ENCODE measurements at places on chromosomes 12 and 14. TPM values are rescaled to one million over a fixed set of nuclear protein-coding genes. Genes with fewer than 3 reads are reported as not detected.

DNA sequence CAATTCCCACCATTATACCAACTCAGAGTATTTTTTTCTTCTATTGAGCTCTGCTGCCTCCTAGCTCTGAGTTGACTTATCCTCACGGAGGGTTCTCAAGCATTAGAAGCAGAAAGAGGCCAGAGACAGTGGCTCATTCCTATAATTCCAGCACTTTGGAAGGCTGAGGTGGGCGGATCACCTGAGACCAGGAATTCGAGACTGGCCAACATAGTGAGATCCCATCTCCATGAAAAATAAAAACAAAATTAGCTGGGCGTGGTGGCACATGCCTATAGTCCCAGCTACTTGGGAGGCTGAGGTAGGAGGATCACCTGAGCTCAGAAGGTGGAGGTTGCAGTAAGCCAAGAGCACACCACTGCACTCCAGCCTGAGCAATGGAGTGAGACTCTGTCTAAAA lies 21.0 kb downstream of the HPD start:
- no peaks in the 10 kb centered on the region for H3K27me3 ChIP-seq
- no peaks in the 10 kb centered on the region for H3K36me3 ChIP-seq
- DNase-seq, result no peak

- no peak overlapping the region for H3K27ac ChIP-seq
- H3K36me3 ChIP-seq, result no peaks in the 10 kb centered on the region
These were observed 173.5 kb upstream of the DYRK2 start for GRCh38 chr12:67474934-67475620.

DNA sequence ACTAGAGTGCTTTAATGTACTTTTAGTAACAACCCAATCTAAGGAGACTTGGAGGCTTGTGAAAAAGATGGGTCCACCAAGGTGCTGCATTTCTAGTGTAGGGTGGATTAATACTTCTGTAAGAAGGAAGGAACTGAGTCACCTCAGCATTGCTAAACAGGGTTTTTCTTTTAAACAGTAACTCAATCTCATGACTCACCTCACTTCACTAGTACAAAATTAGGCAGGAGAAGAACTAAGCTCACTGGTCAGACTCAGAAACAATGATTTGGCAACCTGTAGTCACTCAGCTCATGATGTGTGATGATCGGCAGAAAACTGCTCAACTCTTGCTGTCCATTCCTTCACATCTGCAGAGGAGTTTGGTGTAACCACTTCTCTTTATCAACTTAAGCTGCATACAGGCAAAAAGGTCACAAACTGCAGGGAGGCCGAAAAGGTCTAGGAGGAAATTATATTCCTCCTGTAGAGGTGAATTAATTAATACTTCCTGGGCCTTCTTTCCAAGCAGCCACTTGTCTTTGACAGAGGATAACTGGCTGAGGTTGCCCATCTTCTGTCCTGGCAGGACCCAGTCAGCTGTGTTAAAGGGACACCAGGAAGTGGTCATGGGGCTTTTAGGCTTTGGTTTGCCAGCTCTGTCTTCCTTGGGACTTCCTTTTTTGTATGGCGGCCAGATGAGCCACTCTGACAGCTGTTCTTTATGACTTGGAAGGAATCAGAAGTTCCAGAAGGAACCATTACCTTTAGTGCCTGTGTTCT lies 466.9 kb downstream of the FUT8 start:
- no peak for DNase-seq
- H3K4me3 ChIP-seq, result no peak overlapping the region
- no peak overlapping the region for H3K27ac ChIP-seq
- H3K36me3 ChIP-seq, result no peaks in the 10 kb centered on the region
- no peaks in the 10 kb centered on the region for H3K4me1 ChIP-seq
- no peaks in the 10 kb centered on the region for H3K27me3 ChIP-seq

GRCh38 chr12:2415568-2415944 lies 362.8 kb downstream of the CACNA1C start:
- no peaks in the 10 kb centered on the region for H3K36me3 ChIP-seq
- H3K4me1 ChIP-seq, result peaks cover 5% of the 10 kb centered on the region
- DNase-seq, result no peak
- H3K27me3 ChIP-seq, result no peaks in the 10 kb centered on the region

- no peaks in the 10 kb centered on the region for H3K27me3 ChIP-seq
- H3K36me3 ChIP-seq, result no peaks in the 10 kb centered on the region
- no peaks in the 10 kb centered on the region for H3K4me1 ChIP-seq
- DNase-seq, result peak; percentile 61
These were observed 146.5 kb downstream of the PIWIL1 start for GRCh38 chr12:130484221-130484620.

- no peaks in the 10 kb centered on the region for H3K27me3 ChIP-seq
- H3K36me3 ChIP-seq, result no peaks in the 10 kb centered on the region
- peak overlapping the region; percentile 96 for H3K27ac ChIP-seq
- DNase-seq, result peak; percentile 89
These were observed 760 bp downstream of the ACTN1 start for GRCh38 chr14:68978172-68978911.

The PZP gene
- total RNA-seq, result 0.31 TPM

The GPR162 gene
- total RNA-seq, result 5.0 TPM

The ARHGAP9 gene
- 18.1 TPM for total RNA-seq

The SPTB gene
- 1.7 TPM for total RNA-seq

All from kidney (tissue), 22 donors.